ENCODE measurements at places on chromosomes 11 and 22.

GRCh38 chr11:72947229-72947628 is 133.0 kb downstream of the ATG16L2 start:
- DNase-seq, result no peak

DNA sequence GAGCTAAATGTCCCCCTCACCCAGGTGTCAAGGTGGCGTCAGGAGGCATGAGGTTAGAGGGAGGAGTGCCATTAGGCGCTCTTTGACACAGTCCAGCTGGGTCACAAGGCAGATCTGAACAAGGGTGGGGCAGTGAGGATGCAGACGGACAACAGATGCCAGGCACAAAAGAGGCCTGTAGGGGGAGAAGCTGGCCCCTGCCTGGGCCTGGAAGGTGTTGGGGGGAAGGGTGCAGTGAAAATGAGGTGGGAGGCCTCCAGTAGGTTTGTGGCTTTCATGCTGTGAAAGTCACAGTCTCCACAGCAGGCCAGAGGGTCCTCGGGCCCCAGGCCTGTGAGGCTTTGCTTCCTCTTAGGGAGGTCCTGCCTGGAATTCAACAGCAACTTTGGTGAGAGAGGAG is 85.0 kb upstream of the PLET1 start:
- no peak for DNase-seq

DNA sequence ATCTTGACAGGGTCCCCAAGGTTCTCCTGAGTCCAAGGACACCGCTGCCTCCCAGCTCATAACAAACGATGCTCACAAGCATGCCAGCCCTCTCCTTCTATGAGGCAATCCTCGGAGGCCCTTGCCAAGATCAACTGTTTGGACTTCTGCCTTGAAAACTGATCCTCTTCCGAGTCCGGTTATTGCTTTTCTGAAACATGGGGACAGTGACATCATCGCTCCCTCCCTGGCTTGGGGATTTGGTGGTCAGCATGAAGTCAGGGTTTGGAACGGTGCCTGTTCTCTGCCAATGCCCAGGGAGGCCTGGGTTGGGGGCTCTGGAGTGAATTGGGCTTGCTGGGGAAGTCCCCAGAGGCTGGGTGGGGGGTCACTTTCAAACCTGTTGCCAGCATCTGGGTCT is 149.3 kb downstream of the FBXO7 start:
- DNase-seq, result no peak

GRCh38 chr11:130649801-130650200 is 201.4 kb downstream of the ADAMTS15 start:
- DNase-seq, result no peak

GRCh38 chr11:3949125-3949524 is 93.7 kb downstream of the STIM1 start:
- no peak for DNase-seq

DNA sequence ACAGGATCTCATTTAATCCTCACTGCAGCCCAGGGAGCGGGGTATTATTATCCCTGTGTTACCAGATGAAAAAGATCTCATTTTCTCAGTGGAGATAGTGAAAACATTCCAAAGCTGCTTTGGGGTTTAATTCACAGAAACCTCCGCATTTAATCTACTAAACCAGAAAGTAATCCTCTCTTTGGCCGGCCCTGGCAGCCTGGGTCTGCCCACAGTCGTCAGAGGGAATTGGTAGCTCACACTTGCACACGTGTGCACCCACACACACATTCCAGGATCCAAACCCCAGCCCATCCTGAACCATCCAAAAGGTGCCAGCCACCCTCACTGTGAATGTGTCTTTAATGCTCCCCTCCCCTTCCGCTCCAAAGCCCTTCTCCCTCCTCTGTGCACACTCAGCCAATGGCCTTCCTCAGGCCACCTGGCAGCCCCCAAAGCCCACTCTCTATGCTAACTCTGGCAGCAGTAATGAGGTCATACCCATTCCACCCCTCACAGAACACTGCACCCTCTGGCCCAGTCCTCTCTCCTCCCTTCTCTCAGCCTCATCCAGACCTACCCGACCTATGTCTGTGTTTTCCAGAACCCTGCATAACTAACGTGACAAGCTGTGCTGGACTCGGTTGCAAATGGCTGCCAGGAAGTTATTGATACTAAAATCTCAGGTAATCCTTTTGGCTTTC is 466.2 kb downstream of the SOX6 start:
- DNase-seq, result no peak

DNA sequence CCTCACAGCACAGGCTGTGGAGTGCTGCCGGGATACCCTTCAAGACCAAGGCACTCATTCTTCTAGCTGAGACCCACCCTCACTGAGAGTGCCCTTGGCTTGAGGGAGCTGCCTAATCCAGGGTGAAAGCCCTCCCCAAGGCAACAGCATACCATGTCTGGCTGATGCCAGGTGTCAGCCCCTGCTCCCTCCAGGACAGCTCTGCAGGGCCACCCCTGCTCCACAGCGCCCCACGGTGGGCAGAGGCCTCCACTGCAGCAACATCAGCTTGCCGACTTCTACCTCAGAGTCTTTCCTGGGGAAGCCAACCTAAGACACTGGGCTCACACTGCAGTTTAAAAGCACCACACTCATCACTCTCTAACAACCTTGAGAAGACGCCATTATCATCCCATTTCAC is 29.0 kb downstream of the TTLL1 start:
- DNase-seq, result no peak
